ENCODE measurements at places on chromosomes 16 and 17.

DNA sequence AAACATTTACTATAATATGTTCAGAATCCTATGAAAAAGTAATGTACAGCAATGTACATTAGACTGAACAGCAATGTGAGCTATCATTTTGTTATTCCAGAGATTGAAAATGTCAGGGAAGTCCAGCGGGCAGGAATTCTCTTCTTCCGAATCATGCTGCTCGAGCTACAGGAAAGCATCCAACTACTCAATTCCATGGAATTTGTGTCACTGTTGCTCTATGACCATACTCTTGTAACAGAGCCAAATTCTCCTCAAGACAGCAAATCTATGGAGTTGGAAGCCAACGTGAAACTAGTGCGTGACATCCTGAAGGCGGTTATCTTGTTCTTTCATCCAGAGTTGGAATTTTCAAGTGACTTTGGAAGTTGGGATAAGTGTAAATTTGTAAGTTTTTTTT lies 24.8 kb upstream of the NSRP1 start:
- no peak for DNase-seq

- DNase-seq: peak; percentile 83
Measured at GRCh38 chr17:37671824-37672547, 28.7 kb upstream of the DDX52 start.

DNA sequence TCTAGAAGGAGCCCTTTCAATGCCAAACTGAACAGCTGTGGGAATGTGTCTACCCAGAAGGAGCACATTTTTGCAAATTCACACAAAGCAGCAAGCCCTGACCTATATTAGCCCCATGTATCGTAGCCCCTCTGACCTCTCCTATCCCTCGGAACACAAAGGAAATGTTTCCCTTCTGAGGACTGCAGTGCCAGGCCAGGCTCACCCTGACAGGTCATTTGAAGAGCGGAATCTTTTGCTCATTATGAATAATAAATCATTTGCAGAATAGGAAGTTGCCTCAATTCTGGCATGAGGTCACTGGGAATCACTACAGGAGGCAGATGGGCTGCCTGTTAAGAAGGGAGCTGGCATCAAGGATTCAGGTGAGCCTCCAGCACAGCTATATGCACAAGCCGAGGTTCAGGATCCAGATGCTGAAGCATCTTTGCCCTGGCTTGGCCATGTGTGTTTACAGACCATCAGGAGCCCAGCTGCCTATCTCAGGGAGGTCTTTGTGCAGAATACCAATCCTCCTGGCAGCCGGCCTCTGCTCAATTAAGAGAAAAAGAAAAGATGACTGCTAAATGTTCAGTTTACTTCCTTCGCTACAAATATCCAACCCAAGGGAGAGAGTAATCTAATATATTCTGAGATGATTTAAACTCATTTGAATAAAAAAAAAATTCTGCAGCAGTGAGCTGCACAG lies 119.4 kb downstream of the USP31 start:
- no peak for DNase-seq

GRCh38 chr17:422196-422930 lies 69.8 kb upstream of the RPH3AL start:
- no peak for DNase-seq

- DNase-seq: no peak
Measured at GRCh38 chr17:83170571-83171260, 91.3 kb downstream of the METRNL start.

DNA sequence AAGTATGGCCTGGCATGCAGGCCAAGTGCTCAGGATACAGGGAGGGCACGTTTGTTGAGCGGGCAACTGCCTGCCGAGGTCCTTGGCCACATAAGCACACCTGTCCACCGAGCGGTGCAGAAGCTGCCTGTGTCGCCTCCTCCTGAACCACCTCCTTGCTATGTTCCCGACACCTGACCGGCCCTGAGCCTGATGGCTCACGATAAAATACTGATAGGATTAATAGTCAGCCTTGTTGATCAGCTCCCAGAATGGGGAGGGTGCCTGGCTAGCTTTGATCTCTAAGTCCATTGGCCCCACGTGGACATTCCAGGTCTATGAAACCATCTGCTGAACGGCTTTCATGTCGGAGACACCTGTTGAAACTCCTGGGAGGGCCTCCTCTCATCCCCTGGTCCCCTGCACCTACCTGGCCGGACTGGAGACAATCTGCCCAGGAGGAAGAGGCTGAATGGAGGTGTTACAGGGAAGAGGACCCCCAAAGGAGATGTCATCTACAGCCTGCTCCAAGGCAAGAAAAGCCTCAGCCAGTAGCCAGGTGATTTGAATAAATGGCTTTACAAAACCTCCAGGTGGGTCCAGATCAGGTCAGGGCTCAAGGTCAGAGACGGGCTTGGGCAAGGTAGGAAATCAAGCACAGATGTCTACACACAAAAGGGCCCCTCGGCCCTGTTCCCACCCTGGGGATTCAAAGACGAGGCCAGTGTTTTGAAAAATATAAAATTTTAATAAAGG lies 33.4 kb downstream of the AXIN2 start:
- DNase-seq: no peak

DNA sequence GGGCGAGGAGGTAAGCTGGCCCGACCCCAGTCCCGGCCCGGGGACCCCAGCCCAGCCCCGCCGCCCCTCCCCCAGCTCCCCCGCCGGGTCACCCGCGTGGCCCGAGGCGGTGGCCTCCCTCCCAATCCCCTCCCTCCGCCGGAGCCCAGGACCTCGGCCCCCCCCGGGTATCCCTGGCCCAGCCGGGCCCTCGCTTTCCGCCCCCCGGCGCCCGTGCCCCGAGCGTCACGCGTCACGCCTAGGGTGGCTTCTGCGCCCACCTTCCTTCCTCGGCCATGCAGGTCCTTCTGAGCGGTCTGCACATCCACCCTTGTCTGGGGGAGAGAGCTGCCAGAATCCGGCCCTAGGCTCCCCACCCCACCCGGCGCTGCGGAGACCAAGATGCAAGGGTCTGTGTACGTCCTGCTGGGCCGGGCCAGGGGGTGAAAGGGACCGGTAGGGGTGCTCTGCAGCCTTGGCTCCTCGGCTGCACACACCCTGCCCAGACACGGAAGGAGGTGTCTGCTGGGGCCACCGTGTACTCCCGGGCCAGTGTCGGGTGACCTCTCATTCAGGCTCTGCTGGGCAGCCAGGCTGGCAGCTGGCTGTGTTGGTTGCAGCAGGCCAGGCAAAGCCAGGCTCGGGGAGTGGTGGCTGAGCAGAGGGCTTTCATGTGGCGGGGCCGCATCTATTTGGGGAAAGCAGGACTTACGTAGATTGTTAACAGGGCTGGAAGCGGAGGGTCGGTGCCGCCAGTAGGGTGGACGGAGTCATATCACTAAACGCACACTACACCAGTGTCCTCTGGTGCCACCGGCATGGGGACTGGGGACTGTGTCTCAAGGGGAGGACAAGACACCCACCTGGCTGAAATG lies 754 bp downstream of the RAB11FIP4 start:
- DNase-seq: no peak

DNA sequence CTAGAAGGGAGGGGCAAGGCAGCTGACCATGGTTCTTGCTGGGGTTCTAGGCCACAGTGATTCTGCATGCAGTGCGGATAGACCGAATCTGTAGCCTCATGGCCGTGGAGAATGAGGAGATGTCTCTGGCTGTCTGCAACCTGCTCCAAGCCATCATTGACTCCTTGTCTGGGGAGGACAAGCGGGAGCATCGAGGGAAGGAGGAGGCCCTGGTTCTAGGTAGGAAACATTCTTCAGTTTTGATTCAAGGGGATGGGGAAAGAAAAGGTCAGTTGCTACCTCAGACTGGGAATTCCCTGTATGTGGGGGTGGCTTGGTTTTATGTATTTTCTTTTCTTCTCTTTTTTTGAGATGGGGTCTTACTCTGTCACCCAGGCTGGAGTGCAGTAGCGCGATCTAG lies 7.6 kb downstream of the UNC45B start:
- DNase-seq: no peak

DNA sequence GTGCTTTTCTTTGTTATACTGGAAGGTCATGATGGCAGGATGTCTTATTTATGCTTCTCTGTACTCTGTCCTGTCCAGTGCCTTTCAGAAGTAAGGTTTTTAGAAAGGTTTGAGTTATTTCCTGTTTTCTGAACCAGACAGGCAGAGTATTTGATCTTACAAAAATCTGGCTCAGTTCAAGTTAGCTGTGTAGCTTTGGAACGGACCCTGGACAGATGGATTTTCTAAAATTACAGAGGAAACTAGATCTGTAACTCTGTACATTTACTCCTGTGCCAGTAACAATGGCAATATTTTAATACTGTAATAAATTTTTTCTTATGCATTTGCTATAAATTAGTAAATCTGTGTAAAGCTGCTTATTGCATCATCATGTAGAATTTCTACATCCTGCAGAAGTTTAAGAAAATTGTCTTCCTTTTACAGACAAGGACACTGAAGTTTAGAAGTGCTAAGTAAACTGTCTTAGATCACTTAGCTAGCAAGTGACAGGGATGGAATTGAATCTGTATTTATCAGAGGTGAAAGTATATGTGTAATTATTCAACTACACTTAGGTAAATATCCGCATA lies 347.6 kb downstream of the WWOX start:
- DNase-seq: no peak

- no peak for DNase-seq
Measured at GRCh38 chr16:5018793-5019192, 14.9 kb downstream of the NAGPA start.

DNA sequence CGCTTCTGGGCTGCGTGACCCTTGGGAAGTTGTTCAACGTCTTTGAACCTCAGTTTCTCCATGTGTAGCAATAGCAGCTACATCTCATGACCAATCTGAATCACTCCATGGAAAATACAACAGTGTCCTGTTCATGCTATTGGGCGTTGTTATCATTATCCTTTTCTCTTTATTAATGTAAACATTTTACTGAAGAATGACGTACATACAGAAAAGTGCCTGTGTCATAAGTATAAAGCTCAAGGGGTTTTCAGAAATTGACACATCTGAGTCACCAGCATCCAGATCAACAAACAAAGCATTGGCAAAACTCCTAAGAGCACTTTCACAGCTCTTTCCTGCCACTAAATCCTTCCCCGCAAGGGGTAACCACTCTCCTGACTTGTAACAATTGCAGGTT lies 438.4 kb downstream of the XYLT1 start:
- DNase-seq: no peak

GRCh38 chr17:4839965-4840892 lies 7.1 kb downstream of the MINK1 start:
- no peak for DNase-seq

GRCh38 chr16:11079652-11080187 lies 135.4 kb downstream of the CLEC16A start:
- DNase-seq: no peak

DNA sequence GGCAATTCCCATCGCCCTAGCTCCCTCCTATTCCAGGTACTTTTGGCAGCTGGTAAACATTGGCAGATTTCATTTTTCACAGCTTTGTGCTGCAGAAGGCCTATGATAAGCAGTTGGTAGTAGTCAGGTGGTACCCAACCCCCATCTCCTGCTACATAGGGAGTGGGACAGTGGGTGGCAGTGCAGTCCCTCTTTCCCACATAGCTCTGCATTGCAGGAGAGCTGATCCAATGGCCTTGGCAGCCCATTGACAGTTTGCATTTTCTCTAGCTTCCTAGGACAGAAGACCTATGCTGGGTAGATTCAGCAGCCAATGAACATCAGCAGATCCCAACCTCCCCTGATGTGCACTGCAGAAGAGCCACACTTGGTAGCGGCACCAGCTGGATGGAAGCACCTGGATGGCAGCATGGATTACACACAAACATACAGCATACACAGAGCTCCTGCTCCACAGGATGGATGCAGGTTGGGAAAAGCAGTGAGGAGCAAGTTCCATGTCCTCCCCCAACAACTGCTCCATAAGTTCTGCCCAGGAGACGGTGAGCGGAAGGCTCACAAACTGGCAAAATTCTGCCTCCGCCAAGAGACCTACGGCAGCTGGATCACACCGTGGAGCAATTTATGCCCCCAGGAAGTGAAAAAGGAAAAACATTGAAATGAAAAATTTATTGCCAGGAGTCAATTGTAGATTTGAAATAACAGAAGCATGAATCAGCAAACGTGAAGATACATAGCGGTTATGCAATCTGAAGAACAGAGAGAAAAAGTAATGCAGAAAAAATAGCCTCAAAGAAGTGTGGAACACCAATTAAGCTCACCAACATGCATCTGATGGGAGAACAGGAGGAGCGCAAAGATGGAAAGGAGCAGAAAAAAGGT lies 95.7 kb downstream of the CACNG1 start:
- DNase-seq: no peak

- no peak for DNase-seq
Measured at GRCh38 chr16:31216422-31217135, at the start of gene PYDC1. PYDC1 (minus strand) TSS chr16:31217135; CDS start chr16:31217028, 107 bp downstream.

GRCh38 chr16:29644973-29645693 lies 17.9 kb upstream of the SPN start:
- no peak for DNase-seq

DNA sequence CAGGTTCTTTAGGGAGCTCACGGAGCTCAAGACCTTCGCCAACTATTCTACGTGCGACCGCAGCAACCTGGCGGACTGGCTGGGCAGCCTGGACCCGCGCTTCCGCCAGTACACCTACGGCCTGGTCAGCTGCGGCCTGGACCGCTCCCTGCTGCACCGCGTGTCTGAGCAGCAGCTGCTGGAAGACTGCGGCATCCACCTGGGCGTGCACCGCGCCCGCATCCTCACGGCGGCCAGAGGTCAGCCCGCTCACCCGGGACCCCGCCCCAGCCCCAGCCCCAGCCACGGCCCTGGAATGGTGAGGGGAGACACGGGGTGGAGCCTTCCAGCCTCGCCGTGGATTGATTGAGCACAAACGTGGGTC lies 13.5 kb downstream of the SARM1 start:
- DNase-seq: no peak

DNA sequence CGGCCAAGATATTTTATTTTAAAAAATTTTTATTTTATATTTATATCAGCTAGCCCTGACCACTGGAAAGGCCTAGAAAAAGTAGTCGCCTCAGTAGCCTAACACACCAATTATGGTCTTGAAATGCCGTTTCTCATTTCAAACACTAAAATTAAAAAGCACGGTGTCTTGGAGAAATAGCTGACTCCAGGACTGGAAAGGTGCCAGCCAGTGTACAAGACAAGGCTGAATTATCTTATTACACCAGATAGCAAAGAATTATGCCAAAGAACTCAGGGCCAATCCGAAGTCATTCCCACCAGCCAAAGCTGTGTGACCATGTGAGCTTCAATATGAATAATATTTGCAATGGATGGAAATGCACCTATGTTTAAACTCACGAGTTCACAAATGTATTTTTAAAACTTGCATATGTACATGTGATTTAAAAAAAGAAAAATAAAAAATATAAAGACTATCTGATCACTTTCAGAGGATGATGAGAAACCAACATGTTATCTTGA lies 19.9 kb upstream of the ATP2C2 start:
- DNase-seq: no peak

DNA sequence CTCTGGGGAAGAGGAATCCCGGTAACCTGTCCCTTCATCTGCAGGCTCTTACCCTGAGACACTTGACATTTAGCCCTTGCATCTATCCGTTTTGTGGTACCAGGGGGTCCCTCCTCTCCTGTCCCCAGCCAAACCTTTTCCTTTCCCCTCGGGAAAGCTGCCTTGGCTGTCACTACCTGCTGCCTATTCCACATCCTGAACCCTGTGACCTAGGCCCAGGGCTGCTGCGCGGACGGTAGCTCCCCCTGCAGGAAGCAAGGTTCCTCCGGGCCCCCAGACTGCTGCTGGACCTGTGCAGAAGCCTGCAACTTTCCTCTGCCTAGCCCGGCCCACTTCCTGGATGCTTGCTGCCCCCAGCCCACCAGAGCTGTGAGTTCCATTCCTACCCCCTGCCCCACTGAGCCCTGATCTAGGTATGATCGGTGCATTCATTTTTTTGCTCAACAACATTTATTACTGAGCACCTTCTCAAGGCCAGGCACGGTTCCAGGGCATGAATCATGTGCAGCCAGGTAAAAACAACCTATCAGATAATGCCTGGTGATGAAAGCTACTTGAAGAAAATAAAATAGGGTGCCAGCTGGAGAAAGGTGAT lies 10.5 kb upstream of the ALDOA start:
- DNase-seq: peak; percentile 81
